ENCODE measurements at places on chromosomes 16 and 17.

DNA sequence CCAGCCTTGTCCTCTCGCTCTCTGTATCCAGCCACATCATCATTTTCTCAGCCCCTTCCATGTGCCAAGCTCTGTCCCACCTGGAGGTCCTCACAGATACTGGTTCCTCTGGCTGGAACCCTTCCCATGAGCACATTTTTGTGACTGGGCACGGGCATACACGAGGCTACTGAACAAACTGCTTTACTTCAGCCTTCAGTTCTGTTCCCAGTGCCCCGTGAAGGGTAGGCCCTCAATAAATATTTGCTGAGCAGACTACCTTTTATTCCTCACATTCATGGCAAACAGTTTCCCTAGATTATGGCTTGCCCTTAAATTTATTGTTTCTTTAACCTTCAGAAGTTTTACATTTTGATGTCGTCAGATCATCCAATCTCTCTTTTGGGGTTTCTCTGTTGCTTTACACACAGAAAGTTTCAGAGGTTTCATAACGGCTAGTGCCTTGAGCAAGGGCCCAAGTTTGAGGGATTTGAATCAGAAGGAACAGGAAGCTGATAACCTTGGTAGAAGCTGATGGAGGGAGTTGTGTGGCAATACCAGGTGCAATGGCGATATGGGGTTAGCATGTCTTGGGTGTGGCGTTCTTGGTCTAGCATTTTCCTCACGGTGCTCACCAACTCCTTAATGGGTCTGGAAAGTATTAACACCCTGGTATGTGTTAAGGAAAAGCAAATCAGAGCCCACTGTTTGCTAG is 27.8 kb downstream of the TMEM92 start:
- DNase-seq, result no peak

DNA sequence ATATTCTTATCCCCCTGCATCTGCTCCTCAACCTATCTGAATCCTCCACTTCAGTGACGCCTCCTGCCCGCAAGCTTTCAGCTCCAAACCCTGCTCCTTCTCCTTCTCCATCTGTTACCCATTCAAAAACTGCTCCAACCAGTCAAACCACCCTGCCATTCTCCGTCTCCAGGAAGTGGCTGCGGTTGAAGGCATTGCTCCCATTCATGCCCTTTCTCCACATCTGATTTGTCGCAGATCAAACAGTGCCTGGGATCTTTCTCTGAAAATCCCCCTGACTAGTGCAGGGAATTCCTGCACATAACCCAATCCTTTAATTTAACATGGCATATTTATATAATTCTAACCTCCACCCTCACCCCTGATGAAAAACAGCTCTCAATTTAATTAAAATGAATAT is 56.3 kb downstream of the SLFN5 start:
- DNase-seq, result no peak

DNA sequence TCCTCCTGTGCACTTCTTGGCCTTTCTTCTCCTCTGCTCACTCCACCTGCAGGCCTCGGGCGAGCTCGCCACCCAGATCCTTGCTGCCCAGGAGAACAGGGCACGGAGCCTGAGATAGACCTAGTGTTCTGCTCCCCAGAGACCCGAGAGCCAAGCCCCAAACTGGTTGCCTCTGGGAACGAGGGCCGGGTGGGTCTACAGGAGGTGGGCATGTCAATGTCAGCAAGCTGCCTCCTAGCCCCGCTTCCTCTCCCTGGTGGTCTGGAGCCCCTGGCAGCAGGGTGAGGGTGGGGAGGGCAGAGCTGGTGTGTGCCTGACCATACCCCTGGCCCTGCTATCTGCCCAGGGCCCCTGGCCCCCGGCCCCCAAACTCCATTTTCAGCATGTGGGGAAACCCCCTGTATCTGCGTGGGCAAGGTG is 841 bp upstream of the NDRG4 start:
- DNase-seq, result no peak

- no peak for DNase-seq
These were observed 416 bp downstream of the METTL26 start for GRCh38 chr16:635573-636205.

Data from fibroblast of skin of left quadriceps (primary cell).